ENCODE measurements at places on chromosomes 11 and 22.

DNA sequence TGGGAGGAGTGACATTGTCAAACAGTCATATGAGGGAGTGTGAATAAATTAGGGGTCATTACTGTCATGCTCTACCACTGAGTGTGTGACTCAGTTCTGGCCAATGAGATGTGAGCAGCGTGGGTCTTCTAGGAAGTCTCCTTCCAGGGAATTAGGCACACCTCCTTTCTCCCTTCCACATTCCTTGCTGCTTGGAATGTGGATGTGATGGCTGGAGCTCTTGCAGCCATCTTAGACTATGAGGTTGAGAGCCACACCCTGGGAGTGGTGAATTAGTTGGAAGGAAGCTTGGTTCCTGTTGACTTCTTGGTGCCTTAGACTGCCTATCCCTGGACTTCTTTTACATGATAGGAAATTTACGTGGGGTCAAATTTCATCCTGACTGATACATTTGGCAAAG is 36.5 kb upstream of the SMIM38 start:
- DNase-seq, result no peak

- no peak for DNase-seq
Measured at GRCh38 chr22:45869340-45869847, 107.6 kb downstream of the WNT7B start.

DNA sequence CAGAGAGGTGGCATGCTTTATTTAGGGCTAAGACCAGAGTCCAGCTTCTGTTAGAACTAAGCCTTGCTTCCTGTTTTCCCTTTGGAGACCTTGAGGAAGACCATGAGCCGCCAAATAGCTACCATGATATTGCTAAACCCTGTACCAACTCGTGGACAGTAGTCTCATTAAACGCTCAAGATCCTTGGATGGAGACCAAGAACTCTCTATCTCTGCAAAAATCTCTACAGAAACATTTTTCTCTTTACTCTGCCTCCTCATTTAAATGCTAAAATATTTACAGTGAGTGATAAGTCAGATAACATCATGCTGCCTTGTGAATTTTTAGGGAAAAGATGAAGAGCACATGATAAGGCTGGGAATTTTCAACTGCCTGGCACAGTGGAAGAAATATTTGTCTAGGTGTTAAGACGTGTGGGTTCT is 197.8 kb downstream of the MAML2 start:
- no peak for DNase-seq

DNA sequence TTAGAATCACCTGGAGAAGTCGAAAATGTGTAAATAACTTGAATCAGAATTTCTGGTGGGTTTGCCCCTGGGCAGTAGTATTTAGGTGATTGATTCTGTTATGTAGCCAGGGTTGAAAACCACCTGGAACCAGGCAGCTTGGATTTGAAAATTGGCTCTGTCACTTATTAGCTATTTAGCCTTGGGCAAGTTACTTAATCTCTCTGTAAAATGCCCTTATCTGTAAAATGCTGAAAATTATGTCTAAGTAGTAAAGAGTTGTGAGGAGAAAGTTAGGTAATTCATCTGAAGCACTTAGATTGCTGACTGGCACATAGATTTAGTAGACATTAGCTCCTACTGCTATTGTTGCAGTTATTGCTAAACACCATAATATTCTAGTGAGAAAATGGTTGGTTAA is 49.3 kb downstream of the PPME1 start:
- DNase-seq, result no peak

GRCh38 chr22:40898850-40899357 is 37.0 kb upstream of the DNAJB7 start:
- DNase-seq, result no peak

DNA sequence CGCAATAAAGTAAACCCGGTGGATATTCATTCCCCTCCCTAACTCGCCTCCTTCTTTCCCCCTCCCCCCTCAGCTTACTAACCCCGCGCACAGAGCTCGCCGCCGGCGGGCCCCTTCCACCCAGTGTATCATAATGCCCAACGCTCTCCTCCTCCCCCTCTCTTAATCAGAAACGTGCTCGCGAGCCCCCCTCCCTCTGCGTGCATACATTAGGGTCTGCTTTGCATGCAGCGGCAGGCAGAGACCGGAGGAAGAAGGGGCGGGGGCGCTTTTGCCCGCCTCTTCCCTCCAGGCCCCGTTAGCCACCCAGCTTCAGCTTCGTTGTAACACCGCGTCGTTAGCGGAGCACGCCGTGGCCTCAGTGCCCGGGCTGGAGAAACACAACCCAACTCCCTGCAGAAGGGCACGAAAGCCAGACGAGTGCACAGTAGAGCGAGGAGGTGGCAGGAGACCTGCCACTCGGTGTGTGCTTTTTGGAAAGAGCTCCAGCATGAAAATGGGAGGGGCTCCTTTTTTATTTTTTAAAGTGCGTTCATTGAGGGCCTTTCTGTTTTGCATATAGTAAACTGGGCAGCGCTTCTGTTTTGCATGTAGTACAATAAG is 901 bp upstream of the KMT2A start:
- DNase-seq, result peak; percentile 52

DNA sequence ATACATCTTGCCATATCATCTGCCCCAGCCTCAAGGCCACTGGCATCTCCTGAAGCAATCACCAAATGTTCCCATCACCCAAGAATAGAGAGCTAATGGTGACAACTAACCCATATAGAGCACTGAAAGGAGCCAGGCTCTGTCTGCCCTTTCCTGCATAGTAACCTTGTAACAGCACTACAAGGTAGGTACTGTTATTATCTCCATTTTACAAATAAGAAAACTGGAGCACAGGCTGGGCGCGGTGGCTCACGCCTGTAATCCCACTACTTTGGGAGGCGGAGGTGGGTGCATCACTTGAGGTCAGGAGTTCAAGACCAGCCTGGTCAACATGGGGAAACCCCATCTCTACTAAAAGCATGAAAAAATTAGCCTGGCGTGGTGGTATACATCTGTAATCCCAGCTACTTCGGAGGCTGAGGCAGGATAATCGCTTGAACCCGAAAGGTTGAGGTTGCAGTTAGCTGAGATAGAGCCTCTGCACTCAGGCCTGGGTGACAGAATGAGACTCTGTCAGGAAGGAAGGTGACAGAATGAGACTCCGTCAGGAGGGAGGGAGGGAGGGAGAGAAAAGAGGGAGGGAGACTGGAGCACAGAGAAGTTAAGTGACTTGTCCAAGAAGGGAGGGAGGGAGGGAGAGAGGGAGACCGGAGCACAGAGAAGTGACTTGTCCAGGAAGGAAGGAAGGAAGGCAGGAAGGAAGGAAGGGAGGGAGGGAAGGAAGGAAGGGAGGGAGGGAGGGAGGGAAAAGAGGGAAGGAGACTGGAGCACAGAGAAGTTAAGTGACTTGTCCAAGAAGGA is 2.2 kb downstream of the SLC35F2 start:
- no peak for DNase-seq

DNA sequence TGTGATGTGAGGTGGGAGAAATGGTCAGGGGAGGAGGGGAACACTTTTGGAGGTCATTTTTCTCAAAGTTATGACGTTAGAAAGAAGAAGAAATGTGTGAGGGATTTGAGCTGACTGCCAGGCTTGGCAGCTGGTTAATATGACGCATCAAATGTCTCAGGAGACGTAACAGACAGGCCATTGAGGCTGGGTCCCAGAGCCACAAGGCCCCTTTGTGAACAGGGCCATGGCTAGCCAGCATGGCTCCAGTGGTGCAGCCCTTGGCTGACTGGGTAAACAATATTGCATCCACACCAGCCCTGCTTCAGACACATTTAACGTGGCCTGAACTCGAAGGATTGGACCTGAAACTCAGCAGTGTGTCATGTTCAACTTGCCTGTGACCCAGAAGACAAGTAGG is 34.3 kb downstream of the AMOTL1 start:
- DNase-seq, result no peak

DNA sequence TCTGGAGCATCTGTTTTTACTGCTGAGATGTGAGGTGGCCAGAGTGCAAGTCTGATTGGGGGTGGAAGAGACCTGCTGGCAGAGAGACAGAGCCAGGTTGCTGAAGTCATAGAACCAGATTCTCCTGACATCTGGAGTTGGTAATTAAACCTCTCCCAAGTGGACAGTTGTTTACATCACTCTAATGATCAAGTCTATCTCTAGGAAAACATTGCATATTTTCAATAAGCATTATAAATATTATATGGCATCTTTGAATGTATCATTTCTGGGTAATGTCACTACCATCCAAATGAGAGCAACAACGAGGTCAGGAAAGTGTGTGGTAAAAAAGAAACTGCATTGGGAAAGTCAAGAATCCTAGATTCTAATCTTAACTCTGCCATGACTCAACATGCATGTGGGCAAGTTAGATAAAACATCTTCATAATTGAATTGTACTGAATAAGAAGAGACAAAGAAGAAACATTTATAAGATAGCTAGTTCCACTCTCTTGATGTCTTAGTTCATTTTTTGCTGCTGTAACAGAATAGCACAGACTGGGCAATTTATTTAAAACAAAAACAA is 351.2 kb upstream of the API5 start:
- no peak for DNase-seq

- no peak for DNase-seq
Measured at GRCh38 chr11:34642001-34642554, 21.2 kb downstream of the EHF start.

DNA sequence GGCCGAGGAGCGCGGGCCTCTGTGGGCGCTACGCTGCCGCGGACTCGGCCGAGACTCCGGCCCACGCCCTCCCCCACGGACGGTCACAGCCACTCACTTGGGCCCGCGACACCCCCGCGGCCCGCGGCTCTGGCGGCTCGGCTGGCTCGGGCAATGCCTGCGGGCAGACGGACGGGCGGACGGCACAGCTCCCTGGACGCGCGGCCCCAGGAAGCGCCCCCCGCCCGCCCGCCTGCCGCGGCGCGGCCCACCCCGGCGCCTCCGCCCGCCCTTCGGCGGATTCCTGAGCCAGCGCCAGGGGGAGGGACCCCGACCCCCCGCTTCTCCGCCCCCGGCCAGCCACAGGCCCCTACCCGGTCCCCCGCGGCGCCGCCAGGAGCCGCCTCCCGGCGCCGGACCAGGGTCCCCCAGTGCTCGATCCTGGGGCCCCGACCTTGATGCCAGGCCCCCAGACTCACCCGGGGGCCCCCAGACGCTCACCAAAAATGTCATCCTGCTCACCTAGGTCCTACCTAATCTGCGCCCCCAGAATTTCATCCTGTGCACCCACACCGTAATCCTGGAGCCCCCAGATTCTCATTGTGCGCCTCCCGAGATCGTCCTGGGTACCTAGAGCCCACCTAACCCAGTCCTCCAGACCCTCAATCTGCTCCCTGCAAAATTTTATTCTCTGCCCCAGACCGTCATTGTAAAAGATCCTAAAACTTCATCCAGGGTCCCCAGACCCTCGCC is at the start of gene EFEMP2:
EFEMP2 (minus strand) TSS at position 215 of the 732 bp plus-strand sequence. CDS start 446 bp downstream, outside the sequence.
- DNase-seq, result no peak

GRCh38 chr22:44597616-44598015 is 99.6 kb upstream of the RTL6 start:
- DNase-seq, result no peak

GRCh38 chr11:37830529-37830928 is 1232.5 kb upstream of the RAG2 start:
- no peak for DNase-seq

DNA sequence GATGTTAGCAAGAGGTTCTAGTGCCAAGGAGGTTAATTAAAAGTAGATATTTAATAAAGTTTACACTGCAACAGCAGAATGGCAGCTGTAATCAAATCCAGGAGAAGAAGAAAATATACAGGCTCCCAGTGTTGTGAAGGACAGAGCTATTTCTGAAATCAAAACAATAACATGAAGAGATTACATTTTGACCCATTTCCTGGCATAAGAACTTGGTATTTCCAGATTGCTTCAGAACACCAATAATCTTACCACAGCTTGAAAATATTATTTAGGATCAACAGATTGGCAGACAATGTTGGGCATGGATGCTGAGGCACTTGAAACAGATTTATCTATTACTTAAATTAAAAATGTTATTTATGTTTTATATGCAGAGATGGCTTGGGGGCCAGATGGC is 692.5 kb downstream of the KCNA4 start:
- DNase-seq, result no peak

DNA sequence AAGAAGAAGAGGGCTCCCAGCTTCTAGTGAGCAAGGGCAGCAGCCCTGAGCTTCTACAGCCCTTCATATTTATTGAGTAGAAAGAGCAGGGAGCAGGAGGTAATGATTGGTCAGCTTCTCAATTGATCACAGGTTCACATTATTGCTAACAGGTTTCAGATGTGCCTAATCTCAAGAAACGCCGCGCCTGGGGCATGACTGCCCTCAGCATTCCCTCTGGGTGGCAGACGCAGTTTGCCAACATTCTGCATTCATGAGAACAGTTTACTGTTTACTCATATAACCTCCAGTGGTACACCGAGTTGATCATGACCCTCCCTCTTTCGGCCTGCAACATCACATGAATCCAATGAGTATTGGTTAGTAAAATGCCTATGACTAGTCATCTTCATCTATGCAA is 4.7 kb upstream of the ZNF74 start:
- DNase-seq, result no peak

- no peak for DNase-seq
Measured at GRCh38 chr22:19645391-19645790, 68.9 kb upstream of the SEPTIN5 start.

DNA sequence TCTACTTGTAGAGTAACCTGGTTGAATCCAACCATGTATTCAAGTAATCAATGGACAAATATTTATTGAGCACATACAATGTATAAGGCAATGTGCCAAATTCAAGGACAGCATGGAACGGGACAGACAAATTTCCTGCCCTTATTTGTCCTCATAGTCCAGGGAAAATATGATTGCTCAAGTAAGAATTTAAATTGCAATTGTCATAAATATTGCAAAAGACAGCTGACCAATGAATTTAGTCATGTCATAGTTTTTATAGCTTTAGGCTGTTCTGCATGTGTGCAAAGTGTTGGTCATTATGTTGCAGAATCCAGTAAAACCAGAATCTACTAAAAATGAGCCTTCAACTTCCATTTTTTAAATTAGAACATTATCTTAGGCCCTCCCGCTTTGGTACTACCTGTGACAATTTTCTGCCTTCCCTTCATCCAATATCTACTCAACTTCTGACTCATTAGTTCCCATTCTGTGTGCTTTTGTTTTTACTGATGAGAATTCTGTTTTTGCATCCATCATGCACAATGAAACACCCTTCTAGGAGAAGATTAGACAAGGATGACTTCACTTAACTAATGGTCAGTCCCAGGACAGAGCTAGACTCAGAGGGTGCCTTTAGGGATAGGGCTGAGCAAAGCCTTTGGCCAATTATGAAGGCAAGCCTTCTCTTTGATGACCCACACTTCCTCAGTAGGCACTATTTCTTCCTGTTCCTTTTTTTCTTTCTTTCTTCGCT is 45.8 kb upstream of the FIBIN start:
- DNase-seq, result no peak

DNA sequence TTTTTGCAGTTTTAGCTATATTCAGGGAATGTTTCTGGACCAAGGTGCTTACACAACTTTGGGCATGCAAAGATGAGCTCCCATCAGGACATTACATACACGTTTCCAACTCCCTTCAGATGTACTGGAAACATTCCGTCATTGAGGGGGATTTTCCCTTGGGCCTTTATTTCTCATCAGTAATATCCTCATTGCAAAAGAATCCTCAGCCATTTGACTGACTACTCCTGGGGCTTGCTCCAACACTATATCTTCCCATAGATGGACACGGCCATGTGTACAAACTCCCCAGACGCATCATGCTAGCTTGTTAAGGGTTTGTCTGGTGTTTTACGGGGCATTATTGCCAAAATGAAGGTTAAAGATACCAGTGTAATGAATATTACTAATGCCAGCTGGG is 59.3 kb upstream of the NUP160 start:
- DNase-seq, result no peak
